ENCODE measurements at places on chromosomes 12 and 14.

- DNase-seq = no peak
Observed at GRCh38 chr12:112322441-112322840, 59.8 kb downstream of the HECTD4 start.

GRCh38 chr14:72558721-72559120, 335.2 kb downstream of the DPF3 start:
- DNase-seq = no peak

DNA sequence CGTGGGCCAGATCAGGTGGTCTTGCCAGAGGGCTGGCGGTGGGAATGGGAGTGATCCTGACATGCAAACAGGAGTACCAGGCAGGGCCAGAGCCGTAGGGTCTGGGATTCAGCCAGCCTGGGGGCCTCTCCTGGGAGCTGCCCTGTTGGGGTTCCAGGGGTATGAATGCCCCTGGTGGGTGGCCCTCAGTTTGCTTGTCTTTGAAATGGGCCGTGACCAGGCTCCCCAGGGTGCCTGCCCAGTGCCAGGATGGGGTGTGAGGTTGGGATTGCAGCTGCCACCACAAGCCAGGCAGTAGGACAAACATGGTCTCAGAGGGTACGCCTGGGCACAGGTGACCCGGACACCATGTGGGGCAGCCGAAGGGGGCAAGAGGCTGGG, 168.8 kb downstream of the KIF26A start:
- no peak for DNase-seq

GRCh38 chr12:50066402-50066801, 9.0 kb downstream of the ASIC1 start:
- DNase-seq = no peak
